ENCODE measurements at places on chromosomes 3 and 15.

GRCh38 chr3:177300039-177300833 is 103.0 kb upstream of the TBL1XR1 start:
- peak; percentile 35 for DNase-seq

- no peak for DNase-seq
These were observed 44.1 kb downstream of the UMPS start for GRCh38 chr3:124774327-124774718.

- DNase-seq = peak; percentile 95
These were observed 40.5 kb downstream of the SOX2 start for GRCh38 chr3:181752202-181752671.

DNA sequence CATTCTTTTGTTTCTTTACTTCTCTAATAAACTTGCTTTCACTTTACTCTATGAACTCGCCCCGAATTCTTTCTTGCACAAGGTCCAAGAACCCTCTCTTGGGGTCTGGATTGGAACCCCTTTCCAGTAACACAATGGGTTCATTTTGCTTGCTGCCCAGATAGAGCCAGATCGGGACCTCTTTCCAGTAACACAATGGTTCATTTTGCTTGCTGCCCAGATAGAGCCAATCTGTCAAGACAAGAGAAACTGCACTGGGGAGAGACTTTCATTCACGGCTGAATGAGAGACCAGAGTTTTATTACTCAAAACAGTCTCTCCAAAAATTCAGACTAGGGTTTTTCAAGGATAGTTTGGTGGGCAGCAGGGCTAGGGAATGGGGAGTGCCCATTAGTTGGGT is 25.4 kb downstream of the METTL6 start:
- DNase-seq = no peak

GRCh38 chr3:142944342-142944741 is 19.1 kb downstream of the PAQR9 start:
- DNase-seq = no peak

- DNase-seq = no peak
These were observed 12.2 kb upstream of the SNRPA1 start for GRCh38 chr15:101307048-101307896.

DNA sequence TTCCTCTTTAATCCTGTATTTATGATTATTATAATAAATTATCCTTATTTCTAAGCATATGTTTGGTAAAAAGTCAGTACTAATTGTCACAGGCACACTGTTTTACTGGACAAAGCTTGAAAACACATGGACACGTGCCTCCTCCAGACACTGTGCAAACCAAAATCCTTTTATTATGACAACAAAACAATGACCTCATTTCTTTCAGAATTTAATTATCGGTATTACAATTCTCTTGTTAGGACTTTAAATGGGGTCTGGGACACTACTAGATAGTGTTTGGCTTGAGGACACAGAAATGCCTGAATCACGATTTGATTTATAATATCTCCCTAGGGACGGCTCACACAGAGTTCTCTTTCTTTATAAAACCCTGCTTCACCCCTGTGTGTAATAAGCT is 107.3 kb upstream of the IGSF10 start:
- DNase-seq = no peak

DNA sequence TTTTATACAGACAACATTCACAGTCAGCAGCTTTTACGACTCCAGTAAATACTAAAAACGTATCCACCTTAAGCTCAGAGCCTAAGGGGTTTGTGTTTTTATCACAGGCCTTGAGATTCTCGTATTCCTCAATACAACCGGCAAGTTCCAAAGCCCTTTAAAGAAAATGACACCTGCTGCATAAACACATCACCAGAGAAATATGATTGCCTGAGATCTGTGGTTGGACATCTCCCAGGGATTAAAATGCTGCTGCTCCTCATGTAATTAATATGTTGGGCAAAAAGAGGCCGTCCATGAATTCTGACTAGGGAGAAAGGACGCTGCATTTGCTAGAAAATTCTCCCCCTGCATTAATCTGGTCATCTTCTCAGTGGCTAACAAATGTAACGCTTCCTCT is 544.8 kb downstream of the MAGI1 start:
- DNase-seq = no peak

DNA sequence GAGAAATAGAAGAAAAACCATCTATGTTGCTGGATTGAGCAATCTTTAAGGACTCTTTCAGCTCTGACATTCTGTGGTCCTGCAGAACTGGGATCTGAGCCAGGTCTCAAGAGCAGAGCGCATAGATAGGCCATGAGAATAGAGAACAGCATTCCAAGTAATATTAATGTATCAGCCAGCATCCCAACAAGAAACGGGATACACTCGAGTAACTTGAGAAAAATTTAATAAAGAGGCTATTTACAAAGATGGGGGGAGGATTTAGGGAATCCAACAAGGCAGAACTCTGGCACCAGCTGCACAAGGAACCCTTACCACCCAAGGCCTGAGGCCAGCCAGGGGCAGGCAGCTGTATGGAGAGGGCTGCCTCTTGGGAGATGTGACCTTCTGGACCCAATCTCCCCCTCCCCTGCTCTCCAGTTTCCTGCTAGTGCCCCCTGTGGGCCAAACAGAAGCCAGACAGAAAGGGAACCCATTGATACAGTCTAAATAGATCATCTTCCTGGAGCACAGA is 8.2 kb downstream of the TMOD2 start:
- peak; percentile 53 for DNase-seq

DNA sequence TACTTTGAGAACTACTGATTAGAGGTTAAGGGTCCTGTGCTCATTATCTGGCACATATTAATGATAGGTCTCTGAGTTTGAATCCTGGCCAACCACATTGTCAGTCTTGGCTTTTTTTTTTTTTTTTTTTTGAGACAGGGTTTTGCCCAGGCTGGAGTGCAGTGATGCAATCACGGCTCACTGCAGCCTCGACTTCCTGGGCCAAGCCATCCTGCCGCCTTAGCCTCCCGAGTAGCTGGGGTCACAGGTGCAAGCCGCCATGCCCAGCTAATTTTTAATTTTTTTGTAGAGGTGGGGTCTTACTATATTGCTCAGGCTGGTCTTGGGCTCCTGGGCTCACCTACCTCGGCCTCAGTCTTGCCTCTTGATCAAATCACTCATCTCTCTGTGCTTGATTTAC is 547 bp upstream of the PCCB start:
- no peak for DNase-seq

DNA sequence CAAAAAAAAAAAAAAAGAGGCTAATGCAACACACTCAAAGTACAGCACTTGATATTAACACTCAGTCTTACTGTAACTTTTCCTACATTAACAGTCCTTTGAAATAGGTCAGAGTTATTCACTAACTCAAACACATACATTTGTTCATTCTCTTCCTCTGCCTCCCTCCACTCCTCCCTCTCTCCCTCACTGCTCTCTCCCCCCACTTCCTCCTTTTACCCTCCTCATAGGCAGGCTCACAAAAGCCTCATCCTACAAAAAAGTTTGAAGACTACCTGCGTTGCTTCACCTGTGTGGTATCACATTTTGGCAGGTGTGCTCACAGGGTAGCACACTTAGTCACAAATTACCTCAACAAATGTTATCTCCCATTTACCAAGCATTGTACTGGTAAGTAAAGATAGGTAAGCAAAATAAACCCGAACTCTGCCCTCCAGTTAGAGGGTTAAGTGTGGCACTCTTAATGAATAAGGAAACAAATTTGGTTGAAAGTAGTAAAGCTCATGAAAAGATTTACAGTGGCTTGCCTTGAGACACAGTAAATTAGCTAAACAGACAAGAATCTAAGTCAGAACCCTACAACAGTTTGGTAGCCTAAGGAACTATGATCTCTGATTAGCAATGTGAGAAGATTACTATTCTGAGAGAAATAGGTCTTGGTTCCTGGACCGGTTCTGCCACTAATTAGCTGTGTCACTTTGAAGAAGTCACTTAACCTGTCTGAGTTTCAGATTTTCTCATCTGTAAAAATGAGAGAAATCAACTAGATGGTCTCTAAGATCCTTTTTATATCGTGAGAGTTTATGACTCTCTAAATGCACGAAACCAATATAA is 151.0 kb upstream of the MLF1 start:
- no peak for DNase-seq

GRCh38 chr3:138923531-138923994 is 23.4 kb downstream of the FOXL2 start:
- peak; percentile 57 for DNase-seq

- no peak for DNase-seq
These were observed 106.5 kb upstream of the EPHA3 start for GRCh38 chr3:89000886-89001285.

DNA sequence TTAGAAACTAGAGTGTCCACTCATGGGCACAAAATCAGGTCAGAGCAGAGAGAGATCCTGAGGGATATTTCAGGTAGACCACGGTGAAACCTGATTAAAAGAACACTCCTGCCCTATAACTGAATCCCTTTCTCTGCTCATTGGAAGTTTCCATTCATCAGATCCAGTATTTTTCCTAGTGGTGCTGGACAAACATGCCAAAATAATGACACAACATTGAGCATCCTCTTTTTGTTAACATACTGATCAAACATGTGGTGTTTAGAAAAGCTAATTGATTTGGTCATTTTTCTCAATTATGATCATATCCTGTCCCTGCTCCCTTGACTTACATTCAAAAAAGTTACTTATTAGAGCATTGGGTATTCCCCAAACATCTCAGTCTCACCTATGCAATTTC is 27.2 kb downstream of the PTX3 start:
- DNase-seq = no peak

DNA sequence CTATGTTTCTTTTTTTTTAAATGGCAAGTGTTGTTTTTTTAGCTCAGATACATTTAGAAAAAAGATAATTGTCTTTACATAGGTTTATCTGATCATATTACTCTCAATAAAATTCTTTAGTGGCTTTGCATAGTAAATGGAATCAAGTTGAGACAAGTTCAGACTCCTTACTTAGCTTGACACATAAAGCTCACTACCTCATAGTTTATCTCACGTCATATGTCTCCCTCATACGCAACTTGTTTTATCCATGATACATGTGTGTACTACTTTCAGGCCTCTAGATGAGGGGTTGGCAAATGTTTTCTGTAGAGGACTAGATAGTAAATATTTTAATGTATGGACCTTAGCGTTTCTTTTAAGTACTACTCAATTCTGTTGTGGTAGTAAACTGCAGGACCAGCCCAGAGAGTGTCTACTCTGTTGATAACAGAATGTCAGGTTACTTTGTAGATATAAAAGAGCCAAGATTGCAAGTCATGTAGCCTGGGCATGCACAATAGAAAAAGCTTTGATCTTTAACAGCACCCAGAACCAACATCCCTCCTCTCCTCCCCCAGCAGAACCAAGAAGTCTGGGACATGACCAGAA is 28.2 kb upstream of the MGA start:
- no peak for DNase-seq

- no peak for DNase-seq
These were observed 9.9 kb upstream of the LEKR1 start for GRCh38 chr3:156816091-156816793.

DNA sequence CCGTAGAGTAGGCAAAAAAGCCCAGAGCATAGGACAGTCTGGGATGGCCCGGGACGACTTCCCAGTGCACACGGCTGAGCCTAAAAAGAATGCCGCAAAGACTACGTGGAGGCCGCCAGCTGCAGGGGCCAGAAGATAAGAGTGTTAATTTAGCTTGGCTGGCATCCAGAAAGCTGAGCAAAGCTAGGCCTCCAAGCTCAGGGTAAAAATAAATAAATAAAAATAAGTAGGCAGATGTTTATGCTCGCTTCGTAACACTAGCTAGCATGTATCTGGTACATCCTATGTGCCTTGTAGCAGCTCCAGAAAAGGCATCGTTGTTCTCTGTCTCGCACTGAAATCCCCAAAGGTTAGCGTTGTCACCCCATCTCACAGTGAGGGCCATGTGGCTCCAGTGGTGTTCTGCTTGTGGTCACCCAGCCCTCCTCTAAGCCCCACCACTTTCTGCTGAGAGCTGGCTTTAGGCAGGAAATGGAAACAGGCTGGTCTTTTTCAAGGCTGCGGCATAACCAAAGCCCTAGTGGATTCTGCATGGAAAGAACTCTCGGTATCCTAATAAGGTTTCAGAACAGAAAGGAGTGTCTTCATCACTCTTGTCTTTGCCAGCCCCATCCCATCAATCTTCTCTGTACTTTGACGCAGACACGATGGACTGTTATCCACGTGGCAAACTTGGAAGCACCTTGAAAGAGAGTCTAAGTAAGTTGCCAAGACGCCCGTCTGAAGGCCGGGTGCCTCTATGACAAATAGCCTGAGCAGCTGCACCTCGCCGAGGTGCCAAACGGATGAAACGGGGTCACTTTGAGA is 58.1 kb upstream of the MEF2A start:
- DNase-seq = peak; percentile 44

- peak; percentile 91 for DNase-seq
These were observed at the start of gene CCDC66 for GRCh38 chr3:56556908-56557830. Gene CCDC66 (plus strand): TSS chr3:56557175. CDS start chr3:56557243, 68 bp downstream.
